NCI-H1105 (cell line): ENCODE measurements at places on chromosomes 5 and 9.

GRCh38 chr9:109780453-109781033 is 545 bp downstream of the PALM2AKAP2 start:
- DNase-seq: no peak

DNA sequence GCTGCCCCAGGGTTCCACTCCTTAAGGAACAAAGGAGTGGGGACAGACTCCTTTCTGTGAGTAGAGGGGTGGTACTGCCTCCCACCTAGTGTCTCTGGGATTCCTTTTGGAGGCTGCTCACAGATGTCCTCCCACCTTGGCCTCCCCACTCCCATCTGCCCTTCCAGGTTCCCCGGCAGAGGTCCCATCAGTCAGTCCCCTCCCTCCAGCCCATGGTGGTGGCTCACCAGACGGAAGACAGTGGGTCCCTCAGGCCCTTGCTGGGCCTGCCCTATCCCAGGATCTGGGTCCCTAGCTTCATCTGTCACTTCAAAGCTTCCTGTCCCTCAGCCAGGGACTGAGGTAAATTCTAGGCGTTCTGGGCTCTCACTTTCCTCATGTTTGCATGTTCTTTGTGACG is 35.6 kb upstream of the NEK6 start:
- no peak for DNase-seq

DNA sequence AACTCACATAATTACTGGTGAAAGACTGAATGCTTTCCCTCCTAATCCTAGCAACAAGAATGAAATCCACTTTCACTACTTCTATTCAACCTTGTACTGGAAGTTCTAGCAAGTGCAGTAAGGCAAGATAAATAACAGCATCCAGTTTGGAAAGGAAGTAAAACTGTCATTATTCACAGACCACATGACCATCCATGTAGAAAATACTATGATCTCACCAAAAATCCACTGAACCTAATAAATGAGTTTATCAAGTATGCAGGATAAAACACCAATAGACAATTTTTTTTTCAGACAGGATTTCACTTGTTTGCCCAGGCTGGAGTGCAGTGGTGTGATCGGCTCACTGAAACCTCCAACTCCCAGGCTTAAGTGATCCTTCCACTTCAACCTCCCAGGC is 117.7 kb downstream of the TMEM167A start:
- no peak for DNase-seq

DNA sequence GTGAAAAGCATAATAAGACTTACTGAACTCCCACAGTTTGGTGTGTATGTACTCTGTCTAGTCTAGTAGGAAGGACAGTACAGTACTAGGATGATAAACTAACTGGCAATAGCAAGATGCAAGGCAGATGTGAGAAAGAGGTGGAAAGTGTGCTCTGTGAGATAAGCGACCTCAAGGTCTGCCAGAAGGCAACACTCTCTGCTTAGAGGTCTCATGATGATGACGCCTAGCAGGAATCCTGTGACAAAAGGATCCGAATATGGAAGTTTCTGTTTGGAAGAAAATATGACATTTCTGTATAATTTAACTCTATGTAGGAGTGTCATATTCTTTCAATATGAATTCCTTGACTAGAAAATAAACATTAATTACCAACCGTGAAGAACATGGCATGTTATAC is 112.2 kb downstream of the PLPPR1 start:
- DNase-seq: no peak

DNA sequence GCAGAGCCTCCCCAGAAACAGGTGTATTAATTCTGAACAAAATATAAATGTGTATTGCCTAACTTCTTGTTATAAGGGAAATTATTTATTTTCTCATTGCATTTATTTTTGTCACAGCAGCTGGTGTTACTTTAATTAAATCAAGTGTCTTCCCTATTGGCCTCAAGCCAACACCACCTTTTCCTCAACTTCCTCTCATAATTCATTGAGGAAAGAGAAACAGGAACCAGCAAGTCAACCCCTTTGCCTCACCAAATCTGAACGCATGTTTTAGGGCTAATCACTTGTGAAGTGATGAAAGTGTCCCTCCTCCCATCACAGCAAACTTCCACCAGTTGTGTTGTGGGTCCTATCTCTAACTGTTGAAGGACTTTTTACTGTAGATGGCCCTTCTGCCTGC is 73.1 kb downstream of the DIRAS2 start:
- peak; percentile 17 for DNase-seq

DNA sequence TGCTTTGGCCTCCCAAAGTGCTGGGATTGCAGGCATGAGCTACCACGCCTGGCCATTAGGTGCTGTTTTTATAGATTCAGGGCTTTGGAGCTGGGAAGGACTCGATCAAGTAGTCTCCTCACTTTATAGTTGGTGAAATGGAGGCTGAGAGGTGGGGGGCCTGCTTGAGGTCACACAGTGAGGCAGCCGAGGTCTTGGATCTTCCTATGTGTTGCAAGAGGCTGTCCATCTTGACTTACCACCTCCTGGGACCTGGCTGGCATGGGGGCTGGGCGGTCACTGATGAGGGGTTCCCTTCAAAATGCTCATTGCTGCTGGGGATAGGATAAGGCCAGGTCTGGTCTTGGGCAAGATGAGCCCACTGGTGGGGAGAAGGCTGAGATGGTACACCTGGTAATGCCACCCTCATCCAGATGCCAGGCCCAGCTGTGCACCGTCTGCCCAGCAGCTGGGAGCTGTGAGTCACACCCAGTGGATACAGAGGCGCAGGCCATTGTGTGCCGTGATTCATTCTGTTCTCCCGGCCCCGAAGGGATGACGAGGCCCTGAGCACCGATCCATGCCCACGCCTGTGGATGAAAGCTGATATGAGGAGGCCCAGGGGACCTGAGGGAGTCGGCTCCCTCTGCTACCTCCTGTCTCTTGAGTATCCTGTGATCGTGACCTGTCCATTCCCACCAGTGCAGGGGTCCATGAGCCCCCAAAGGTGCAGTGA is 10.5 kb upstream of the NDST1 start:
- no peak for DNase-seq

DNA sequence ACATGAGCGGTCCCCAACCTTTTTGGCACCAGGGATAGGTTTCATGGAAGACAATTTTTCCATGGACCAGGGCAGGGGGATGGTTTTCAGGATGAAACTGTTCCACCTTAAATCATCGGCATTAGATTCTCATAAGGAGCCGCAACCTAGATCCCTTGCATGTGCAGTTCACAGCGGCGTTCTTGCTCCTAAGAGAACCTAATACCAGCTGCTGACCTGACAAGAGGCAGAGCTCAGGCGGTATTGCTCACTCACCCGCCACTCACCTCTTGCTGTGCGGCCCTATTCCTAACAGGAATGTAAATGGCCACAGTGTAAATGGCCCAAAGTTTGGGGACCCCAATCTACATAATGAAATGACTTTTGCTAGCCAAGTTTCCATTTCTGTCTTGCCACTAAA is 3.1 kb upstream of the PLIN2 start:
- DNase-seq: no peak

DNA sequence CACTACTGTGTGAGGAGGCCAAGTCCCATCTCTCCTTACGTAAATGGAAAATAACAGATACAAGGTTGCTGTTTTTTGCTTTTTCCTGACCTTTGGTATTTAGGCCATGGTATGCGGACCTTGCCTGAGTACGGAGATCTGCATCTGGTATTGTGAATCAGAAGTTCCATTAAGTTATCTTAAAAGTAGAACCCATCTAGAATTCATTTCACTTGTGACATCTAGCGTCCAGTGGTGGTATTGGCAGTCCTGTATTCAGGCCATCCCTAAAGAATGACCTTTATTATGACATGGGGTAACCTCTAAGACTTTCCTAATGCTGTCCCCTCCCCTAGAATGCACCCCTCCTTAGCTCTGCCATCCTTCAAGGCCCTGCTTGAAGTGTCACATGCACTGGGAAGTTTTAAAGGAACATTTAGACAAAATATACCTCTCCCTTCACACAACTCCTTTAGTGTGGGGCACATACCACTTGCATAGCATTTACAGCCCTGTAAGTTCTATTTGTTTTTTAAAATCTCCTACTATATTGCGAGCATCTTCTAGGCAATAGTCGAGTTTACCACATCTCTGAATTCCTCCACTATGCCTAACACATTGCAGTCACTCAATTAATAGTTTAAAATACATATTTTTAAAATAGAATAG is 1.9 kb upstream of the SPDL1 start:
- DNase-seq: no peak

DNA sequence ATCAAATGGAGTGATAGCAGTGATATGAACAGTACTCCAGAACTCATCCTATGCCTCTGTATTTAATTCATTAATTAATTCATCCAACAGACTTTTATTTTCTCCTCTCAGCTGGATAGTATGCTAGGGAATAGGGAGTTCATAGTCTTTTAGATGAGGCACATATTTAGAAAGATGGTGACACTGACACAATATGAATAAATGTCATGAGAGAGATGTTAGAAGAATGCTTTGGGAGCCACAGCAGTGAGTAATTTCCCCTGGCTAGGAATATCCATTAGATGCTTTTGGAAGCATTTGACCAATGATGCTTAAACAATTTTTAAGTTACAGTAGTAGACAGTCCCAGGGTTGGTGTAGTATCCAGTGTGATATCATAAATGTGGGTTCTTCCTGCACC is 428.7 kb upstream of the SGCD start:
- no peak for DNase-seq

DNA sequence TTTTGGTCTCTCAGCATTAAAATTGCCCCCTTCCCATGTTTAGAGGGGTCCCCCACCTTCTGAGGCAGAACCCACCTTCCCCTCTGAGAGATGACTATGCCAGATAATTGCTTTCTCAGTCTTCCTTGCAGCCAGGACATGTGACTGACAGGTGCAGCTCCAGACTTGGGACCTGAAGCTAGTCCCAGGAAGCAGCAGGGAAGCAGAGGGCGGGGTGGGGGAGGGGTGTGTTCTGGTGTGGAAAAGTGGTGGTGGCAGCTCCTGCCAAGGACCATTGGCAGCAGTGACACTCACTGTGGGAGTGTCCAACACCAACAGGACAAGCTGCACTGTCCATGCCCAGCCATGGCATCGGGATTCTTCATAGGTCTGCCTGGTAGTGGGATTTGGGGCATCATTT is 2.3 kb downstream of the EIF4E1B start:
- no peak for DNase-seq

GRCh38 chr9:129568560-129569501 is 52.1 kb downstream of the C9orf50 start:
- peak; percentile 24 for DNase-seq

GRCh38 chr5:132873119-132873929 is at the start of gene LEAP2:
TSS of gene LEAP2 (plus strand) at chr5:132873668. CDS start at chr5:132873695, 27 bp downstream.
- DNase-seq: no peak

DNA sequence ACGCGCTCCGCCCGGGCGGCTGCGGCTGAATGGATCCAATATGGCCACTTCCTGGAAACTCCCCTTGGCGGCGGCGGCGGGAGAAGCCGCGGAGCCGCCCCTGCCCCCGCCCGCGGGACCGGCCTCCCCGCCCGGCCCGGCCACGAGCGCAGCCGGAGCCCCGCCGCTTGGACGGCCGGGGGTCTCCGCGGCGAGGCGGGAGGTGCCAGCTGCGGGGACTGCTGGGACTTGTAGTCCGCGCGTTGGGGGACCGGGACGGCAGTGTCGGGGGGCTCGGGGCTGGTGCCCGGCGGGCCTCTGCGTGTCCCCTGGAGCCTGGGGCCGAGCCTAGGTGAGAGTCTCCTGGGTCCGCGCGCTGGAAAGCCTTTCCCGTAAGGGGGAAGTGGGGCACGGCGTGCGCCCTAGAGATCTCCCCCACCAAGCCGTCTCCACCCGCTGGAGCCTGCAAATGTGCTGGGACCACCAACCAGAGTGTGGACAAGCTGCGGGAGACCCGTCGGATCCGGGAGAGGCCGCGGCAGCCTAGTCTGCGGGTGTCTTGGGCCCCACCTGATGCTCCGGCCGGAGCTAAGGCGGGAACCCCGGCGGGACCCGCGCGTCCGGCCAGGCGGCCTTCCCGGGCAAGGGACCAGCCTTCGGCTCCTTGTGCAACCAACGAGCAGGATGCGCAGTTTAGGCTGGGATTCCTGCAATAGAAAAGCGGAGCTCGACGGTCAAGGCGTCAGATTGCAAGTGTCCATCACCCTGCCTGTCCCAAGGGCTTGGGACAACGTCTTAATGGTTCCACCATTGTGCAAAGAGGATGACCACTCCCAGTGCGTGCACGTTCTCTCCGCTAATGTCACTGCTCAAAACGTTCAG is at the start of gene SEPTIN8:
Gene SEPTIN8, minus strand, starts transcription at position 31 of the 861 bp plus-strand sequence. CDS start 102 bp downstream, outside the sequence.
- no peak for DNase-seq

- no peak for DNase-seq
Measured at GRCh38 chr5:34016222-34016621, 8.4 kb upstream of the AMACR start.
